ENCODE measurements at places on chromosomes 16 and 17.

DNA sequence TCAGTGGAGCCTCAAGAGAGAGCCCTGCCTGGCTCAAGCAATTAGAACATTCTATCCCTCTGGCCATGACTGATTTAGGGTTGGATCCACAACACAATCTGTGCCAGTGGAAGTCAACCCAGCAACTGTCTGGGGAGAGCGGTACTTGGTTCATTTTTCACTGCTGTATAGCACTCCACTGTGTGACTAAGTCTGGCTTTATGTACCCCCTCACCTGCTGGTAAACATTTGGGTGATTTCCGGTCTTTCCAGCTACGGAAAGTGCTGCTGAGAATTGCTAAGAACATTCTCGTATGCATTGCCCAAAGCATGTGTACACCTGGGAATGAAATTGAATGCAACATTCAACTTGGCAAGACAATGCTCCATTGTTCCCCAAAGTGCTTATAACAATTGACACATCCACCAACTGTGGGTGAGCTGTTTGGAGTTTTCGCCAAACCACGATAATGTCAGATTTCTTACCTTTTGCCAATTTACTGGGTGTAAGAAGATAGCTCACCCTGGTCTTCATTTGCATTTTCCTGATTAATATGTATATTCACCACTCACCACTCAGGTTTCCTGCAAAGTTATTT is 63.5 kb upstream of the MED9 start:
- DNase-seq: no peak

DNA sequence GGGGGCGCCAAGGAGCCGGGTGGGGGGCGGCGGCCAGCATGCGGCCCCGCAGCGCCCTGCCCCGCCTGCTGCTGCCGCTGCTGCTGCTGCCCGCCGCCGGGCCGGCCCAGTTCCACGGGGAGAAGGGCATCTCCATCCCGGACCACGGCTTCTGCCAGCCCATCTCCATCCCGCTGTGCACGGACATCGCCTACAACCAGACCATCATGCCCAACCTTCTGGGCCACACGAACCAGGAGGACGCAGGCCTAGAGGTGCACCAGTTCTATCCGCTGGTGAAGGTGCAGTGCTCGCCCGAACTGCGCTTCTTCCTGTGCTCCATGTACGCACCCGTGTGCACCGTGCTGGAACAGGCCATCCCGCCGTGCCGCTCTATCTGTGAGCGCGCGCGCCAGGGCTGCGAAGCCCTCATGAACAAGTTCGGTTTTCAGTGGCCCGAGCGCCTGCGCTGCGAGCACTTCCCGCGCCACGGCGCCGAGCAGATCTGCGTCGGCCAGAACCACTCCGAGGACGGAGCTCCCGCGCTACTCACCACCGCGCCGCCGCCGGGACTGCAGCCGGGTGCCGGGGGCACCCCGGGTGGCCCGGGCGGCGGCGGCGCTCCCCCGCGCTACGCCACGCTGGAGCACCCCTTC is 484 bp downstream of the FZD2 start:
- DNase-seq: no peak

DNA sequence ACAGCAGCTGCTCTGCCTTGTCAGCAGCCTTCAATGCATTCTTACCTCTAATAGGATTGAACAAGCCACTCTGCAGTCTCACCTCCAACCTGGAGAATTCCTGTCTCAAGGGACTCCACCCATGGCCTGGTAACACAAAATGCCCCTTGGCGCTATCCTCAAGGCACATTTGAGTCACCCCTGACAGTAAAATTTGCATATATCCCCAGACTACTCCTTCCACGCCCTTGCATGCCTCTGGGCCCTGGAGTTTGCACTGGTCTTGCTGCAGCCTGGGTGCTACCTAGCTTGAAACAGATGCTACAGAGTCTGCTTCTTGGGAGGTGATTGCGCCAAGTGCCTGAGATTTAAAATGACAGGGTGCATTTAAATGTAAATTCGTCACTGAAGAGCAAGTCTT is 391.4 kb upstream of the MAF start:
- DNase-seq: no peak

GRCh38 chr16:4790261-4790660 is 2.1 kb upstream of the SEPTIN12 start:
- no peak for DNase-seq

- no peak for DNase-seq
These were observed 56.8 kb upstream of the HS3ST2 start for GRCh38 chr16:22757202-22757601.

DNA sequence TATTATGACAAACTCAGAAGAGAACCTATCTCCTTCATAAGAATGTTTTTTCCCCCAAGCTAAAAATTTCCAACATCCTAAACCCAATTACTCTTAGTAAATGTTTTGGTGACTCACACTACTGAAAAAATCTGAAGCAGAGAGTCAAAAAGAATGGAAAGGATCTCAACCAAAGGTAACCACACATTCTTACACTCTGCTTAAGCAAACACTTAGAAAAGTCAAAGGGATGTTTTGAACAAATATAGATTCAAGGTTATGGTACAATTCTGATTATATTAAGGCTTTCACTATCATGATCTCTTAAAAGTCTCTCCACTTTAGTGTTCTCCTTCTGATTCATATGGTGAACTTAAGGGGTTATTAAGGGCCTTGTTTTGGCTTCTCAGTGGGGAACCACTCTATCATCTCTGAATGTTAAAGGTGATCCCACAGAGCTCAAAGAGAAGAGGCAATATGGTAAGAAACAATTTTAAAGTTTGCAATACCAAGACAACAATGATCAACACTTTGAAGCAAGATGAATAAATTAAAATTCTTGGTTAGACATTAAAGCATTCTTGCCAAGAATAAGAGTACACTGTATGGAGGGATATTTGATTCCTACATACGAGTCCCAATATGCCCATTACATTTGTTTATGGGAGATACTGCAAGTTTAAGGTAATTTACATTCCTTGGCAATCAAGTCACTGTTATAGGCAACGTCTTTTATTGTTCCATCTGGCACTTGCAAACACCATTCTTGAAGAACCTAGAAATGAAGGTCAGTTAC is 69.2 kb downstream of the CDC27 start:
- no peak for DNase-seq

DNA sequence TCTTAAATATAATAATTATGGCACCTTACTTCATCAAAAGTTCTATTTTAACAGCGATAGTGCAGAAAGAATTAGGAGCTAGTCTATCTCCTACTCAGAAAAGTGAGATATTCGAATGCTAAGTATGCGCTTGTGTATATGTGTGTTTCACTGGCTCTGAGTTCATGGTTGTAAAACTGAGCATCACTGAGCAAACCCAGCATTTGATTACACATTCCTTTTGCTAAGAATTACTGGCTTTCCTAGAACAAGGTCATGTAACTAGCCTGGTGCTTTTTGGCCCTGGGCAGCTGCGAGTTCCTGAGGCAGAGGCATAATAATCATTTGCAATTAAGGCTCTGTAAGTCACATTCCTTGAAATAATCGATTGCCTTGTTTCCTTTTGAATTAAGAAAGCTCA is 157.2 kb downstream of the SNX29 start:
- no peak for DNase-seq

Data from omental fat pad (tissue), 4 donors.